Large intestine (tissue), 12 donors: ENCODE measurements at places on chromosomes 12 and 14. TPM values are rescaled to one million over a fixed set of nuclear protein-coding genes. Genes with fewer than 3 reads are reported as not detected.

The KITLG gene
- 17.2 TPM for polyA plus RNA-seq

DNA sequence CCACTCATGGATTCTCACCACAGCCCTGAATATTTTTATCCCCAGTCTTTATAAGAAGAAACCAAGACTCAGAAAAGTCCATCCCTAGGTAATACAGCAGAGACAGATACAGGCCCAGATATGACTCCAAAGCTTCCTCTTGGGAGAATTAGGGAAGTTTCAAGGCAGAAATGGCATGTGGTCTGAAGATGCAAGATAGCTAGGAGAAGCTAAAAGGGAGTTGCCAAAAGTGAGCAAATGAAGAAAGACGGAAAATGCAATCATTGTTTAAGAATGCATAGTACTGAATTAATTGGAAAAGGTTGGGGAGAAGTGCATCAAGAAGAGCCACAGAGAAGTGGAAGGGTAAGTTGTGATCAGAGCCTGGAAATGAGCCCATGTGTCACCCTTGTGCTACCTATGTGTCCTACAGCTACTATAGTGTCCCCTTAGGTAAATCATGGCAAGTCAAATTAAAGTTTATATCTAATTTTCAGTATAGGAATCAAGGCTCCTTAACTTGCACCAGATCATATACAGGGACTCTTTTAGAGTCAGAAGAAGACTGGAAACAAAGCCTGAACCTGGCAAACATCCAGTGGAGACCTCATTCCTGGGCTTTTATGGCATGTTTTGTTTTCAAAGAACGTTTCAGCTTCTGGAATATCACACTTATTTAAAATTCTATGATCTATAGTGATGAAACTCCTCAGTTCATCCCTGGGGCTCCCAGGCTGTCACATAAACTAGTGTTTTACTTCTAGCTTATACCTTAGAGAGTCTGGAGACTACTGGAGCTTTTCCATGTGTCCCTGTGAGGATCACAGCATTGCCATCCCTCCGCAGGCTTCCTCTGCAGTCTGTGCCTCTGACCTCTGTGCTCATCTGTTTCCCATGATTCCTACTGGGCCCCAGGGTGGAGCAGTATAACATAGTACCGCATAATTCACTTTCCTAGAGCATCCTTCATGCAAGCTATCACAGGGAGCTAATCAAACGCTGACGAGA lies 189.0 kb upstream of the CDKN3 start:
- no peaks in the 10 kb centered on the region for H3K36me3 ChIP-seq
- H3K4me1 ChIP-seq, result peaks cover 3% of the 10 kb centered on the region
- DNase-seq, result no peak
- no peak overlapping the region for H3K4me3 ChIP-seq
- no peak overlapping the region for H3K27ac ChIP-seq

The KIF26A gene
- polyA plus RNA-seq, result 8.8 TPM

GRCh38 chr14:104111301-104112112 lies 26.0 kb downstream of the ASPG start:
- peaks cover 15% of the 10 kb centered on the region for H3K27me3 ChIP-seq
- peaks cover 2% of the 10 kb centered on the region for H3K4me1 ChIP-seq
- no peak for DNase-seq
- H3K27ac ChIP-seq, result no peak overlapping the region
- H3K4me3 ChIP-seq, result no peak overlapping the region

DNA sequence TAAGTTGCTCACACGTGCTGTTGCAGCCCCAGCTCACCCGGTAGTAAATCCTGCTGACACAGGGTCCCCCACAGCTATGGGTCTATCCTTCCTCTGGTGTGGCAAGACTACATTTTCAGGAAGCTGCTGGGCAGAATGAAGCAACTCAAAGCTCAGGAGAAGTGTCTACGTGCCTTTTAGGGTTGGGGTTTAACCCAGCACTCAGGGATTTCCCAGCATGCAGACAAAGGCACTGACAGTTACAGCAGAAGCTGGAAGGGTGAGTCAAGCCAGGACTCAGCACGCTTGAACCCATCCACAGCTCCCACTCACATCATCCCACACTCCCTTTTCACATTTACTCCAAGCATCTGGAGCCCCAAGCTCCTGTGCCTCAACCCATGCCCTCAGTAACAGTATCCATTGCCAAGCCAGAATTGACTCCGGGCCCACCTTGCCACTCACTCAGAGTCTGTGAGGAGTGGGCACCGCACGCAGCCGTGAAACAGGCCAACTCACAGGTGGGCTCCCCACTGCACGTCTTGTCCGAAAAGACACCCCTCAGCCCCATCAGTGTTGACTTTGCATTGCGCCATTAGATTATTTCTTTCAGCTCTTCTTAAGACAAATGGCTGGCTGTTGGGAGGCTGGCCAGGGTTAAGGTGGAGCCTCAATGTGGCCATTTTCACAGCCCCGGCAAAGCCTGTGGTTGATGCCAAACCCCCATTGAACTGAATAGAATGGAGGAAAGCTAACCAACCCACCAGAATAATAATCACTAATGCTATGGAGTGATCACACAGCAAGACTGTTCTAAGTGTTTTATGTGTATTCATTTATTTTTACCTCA lies 59.6 kb downstream of the ZFP36L1 start:
- H3K27me3 ChIP-seq, result no peaks in the 10 kb centered on the region
- peaks cover 33% of the 10 kb centered on the region for H3K4me1 ChIP-seq
- no peak for DNase-seq
- H3K27ac ChIP-seq, result no peak overlapping the region
- H3K36me3 ChIP-seq, result no peaks in the 10 kb centered on the region

DNA sequence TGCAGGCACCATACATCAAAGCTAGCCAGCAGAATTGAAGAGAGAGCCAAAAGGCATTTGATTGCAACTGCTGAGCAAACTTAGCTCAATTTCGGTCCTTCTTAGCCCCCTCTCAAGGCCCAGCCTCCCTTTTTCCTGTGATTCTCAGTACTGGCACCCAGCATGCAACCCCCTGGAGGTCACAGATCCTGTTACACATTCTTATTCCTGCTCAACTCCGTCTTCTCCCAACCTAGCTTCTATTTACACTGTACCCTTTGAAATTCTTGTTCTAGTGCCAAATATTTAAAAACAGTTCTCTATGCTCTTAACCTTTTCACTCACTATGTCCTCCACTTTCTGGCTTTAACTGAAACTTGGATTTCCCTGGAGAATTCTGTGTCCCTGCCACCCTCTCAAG lies 131.3 kb upstream of the CPSF6 start:
- H3K4me3 ChIP-seq, result no peak overlapping the region
- DNase-seq, result no peak
- peaks cover 1% of the 10 kb centered on the region for H3K4me1 ChIP-seq
- no peaks in the 10 kb centered on the region for H3K36me3 ChIP-seq
- H3K27me3 ChIP-seq, result no peaks in the 10 kb centered on the region

DNA sequence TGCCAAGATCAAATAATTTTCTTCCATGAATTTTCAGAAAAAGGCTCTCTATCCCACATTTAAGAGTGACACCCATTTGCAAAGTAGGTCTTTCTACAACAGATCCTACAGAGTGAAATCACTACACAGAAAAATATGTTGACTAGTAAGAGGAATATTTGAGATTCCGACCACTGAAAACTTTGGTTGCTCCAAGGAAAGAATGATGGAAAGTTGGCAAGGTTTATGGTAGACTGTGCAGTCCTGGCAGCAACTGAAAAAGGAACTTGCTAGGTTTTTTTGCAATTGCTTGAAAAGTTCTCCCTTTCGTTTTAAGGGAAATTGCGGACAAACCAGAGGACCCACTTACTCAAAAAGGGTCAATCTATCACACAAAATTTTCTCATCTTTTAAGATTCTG lies 83.1 kb upstream of the TSPAN8 start:
- no peaks in the 10 kb centered on the region for H3K36me3 ChIP-seq
- H3K27ac ChIP-seq, result no peak overlapping the region
- no peak overlapping the region for H3K4me3 ChIP-seq
- H3K27me3 ChIP-seq, result no peaks in the 10 kb centered on the region
- no peaks in the 10 kb centered on the region for H3K4me1 ChIP-seq

GRCh38 chr14:73667854-73668253 lies 23.1 kb downstream of the DNAL1 start:
- no peak overlapping the region for H3K27ac ChIP-seq
- DNase-seq, result no peak
- H3K4me3 ChIP-seq, result no peak overlapping the region
- no peaks in the 10 kb centered on the region for H3K27me3 ChIP-seq

DNA sequence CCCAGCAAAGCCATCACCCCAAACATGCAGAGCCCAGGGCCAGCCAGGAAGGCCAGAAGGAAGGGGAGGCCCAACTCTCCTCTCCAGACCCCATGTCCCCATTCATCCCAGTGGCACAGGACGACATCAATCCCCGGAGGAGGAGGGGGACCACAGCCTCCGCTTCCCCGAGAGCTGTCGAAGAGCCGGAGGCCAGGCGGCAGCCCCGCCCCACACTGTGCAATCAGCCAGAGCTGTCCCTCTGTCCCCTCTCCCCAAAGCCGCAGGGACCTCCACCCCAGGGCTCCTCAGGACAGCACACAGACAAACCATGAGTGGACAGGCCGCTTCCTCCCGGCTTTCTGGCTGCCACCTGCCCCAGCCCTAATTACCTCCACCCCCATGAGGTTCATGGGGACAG lies 16.8 kb downstream of the RAB35 start:
- no peak overlapping the region for H3K27ac ChIP-seq
- H3K4me3 ChIP-seq, result no peak overlapping the region
- H3K4me1 ChIP-seq, result peaks cover 5% of the 10 kb centered on the region

- no peak for DNase-seq
- no peaks in the 10 kb centered on the region for H3K4me1 ChIP-seq
- no peaks in the 10 kb centered on the region for H3K27me3 ChIP-seq
- no peak overlapping the region for H3K4me3 ChIP-seq
- H3K27ac ChIP-seq, result no peak overlapping the region
Observed at GRCh38 chr12:87311206-87311605, 718.0 kb downstream of the C12orf50 start.

DNA sequence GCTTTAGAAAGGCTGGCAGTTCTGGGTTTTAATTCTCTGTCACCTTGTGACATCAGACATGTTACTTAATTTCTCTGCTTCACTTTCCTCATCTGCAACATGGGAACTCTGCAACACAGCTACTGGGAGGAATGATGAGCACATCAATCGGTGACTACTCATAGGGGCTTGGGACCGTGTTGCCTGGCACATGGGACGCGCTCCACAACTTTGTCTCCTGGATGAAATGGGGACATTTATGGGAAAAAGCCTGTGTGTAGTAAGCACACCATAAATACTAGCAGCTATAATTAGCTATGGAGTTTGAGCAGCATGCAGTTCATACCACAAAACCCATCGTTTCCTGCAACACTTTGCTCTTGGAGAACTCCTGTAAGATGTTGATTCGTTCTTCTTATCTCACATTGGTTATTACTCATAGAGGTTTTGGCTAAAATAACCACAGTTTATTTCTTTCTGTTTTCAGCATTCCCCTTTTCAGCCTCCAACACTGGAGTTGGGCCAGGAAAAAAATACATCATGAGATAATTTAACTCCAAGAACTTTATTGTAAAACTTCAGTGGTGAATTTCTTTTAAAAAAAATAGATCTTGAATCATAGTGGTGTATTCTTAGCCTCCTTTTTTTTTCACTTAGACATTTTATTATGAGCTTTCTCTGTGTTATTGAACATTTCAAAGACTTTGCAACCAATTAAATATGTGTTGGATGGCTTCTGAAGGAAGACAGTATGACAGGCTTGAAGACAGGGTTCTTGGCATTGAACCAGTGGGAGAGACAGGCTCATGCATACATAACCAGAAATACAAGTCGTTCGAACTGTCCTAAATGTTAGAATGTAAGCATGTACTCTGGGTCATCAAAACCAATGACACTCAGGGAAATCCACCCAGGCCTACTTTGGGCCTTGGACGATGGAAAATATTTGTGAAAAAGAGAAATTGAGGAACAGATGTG lies 72.7 kb downstream of the RIN3 start:
- H3K4me1 ChIP-seq, result peaks cover 3% of the 10 kb centered on the region
- no peak for DNase-seq
- H3K4me3 ChIP-seq, result no peak overlapping the region
- no peaks in the 10 kb centered on the region for H3K27me3 ChIP-seq

- H3K4me3 ChIP-seq, result no peak overlapping the region
- no peak overlapping the region for H3K27ac ChIP-seq
- H3K36me3 ChIP-seq, result no peaks in the 10 kb centered on the region
- no peak for DNase-seq
- H3K4me1 ChIP-seq, result no peaks in the 10 kb centered on the region
Observed at GRCh38 chr12:128365032-128365431, 98.1 kb downstream of the TMEM132C start.

DNA sequence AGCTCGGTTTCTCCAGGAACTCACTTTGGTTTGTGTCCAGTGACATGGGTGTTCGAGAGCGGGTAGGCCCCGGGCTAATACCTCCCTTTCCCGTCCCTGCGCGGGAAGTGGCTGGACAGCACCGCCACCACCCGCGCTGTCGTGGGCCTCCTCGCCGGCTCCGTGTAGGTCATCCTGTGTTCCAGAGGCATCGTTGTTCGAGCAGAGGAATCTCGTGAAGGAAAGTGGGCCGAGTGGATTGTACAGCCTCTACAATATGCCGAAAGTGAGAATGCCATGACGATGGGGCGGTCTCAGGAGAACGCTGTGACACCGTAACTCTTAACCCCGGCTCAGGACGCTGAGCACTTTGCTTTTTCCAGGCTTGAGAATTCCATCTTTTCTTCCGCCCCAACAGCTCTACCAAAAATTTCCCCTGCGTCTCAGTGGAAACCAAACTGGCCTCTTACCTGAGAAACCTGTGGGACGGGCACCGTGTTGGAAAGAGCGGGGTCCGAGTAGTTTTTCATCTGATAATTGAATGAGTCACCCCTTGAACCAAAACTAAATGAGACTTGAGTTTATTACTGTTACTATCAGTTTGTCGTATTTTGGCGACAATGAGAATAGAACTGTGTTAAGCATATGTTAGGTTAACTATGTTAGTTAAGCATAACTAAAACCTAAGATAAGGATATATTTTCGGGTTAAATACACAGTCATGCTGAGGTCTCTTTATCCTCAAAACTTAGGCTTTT lies 510 bp downstream of the EIF2S1 start:
- H3K27me3 ChIP-seq, result no peaks in the 10 kb centered on the region
- peak overlapping the region; percentile 83 for H3K27ac ChIP-seq
- DNase-seq, result no peak
- H3K4me1 ChIP-seq, result peaks cover 13% of the 10 kb centered on the region
- peak overlapping the region; percentile 82 for H3K4me3 ChIP-seq
- H3K36me3 ChIP-seq, result peaks cover 6% of the 10 kb centered on the region

GRCh38 chr14:64659366-64659765 lies 44.9 kb upstream of the PLEKHG3 start:
- peaks cover 10% of the 10 kb centered on the region for H3K4me1 ChIP-seq
- no peak for DNase-seq
